ENCODE measurements at places on chromosomes 7 and 10.

DNA sequence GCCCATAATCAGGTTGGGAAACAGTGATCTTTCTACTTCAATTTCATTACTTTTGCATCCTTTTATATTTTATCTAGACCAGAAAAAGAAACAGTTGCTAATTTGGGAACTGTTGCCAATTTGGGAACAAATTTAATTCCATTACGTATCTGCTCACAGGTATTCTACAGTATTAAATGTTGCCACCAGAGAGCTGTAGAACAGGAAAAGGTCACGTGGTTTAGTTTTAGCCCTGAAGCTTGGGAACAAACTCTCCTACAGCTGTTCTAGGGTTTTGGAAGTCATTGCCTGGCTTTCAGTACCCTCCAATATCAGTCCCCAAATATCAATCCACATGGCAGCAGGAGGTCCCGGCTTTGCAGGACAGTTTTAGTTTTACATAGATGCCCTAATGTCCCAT lies 172.7 kb downstream of the DGKI start:
- no peak for DNase-seq

GRCh38 chr7:129122078-129122750 lies 22.3 kb upstream of the TSPAN33 start:
- no peak for DNase-seq

- DNase-seq: no peak
Measured at GRCh38 chr7:108697254-108697653, 127.6 kb downstream of the DNAJB9 start.

GRCh38 chr10:22931948-22932347 lies 4.1 kb downstream of the ARMC3 start:
- no peak for DNase-seq

DNA sequence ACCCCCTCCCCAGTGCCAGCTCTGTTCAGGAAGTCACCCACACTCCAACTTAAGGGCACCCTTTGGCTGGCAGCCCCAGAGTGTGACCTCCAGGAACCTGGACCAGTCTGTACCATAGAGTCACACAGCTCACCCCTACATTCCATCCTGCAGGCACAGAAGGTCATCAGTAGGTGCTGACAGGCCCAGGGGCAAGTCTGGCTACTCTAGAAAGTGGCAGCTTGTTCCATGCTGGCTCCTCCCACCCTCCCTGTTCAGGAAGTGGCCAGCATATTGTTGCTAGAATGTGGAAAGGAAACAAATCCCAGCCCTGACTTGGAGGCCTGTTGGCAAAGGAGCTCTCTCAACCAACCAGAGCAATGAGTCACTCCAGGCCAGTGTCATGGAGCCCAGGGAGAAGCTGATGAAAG lies 3.2 kb upstream of the NCOA4 start:
- no peak for DNase-seq

DNA sequence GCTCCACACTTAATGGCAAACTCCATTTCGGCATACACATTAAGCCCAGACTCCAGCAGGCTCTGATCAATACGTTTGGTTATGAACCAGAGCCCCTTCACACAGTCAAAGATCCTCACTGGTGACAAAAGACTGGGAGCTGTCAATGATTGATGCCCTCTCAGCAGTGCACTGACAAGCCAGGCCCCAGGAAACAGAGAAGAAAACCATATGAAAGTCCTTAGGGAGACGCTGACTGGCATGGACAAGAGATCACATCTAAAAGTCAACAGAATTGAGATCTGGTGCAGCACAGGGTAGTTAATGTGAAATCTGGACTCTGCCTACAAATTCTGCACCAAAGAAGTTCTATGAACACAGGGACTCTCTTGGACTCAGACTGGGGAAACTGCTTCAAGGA lies 600.9 kb upstream of the NRP1 start:
- no peak for DNase-seq

Data from activated T-cell treated with anti-CD3 and anti-CD28 coated beads for 24 hours (primary cell).